Stimulated activated CD8-positive, alpha-beta memory T cell treated with anti-CD3 and anti-CD28 coated beads, Interleukin-15, amount 100 ng/mL, for 1 hour (primary cell): ENCODE measurements at places on chromosomes 1 and 21.

- DNase-seq = no peak
Measured at GRCh38 chr1:14590411-14591180, 7.9 kb upstream of the KAZN start.

GRCh38 chr21:36166705-36167104 is 10.1 kb downstream of the DOP1B start:
- no peak for DNase-seq

DNA sequence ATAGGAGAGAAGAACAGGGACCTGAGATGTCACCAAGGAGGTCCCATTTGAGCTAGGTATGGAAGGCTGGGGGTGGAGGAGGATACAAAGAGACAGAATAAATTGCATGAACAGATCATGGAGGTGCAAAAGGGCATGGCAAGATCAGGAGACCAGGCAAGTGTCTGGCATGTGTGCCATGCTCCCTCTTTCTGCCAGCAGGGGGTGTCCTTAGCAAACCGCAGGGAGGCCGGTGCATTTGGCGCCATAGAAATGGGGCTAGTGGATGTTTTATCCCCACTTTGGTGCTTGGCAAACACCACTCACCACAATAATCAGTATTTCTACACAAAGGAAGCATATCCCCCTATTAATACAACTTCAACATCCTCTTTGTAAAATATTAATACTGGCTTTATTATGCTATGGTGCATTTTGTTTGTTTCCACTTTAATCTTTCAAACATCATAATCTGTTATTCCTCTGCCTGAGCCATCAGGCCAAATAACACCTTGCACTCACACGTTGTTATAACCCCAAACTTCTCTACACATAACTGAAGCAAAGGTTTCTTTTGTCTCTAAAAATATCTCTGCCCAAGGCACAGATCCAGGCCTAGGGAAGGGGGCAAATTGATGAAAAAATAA is 25.9 kb downstream of the S100A6 start:
- DNase-seq = peak; percentile 38

DNA sequence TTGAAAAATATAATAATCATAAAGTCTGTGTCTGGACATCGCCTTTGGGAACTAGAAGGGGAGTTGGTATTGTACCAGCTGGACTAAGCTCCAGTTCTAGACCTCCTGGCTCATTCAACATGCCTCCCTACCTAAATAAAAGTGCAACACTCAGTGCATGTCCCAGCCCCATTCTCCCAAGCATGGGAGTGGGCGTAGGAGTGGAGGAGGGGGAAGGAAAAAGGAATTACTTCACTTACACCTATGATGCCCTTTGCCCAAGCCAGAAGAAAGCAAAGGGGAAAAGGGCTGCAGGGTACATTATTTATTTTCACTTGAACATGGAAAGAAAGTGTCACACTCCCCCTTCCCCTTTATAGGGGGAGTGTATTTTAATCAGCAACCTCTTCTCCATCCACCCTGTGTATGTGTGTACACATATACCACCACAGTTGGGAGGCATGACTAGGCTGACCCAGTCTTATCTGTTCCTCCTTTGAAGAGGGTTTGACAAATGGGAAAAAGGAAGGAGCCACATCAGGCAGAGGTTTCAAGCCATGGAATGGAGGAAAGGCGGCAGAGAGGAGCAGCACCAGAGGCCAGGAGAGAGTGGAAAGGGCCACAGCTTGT is 3.2 kb downstream of the NIT1 start:
- DNase-seq = no peak

- DNase-seq = no peak
Measured at GRCh38 chr1:47334765-47335435, 1.3 kb downstream of the CMPK1 start.

DNA sequence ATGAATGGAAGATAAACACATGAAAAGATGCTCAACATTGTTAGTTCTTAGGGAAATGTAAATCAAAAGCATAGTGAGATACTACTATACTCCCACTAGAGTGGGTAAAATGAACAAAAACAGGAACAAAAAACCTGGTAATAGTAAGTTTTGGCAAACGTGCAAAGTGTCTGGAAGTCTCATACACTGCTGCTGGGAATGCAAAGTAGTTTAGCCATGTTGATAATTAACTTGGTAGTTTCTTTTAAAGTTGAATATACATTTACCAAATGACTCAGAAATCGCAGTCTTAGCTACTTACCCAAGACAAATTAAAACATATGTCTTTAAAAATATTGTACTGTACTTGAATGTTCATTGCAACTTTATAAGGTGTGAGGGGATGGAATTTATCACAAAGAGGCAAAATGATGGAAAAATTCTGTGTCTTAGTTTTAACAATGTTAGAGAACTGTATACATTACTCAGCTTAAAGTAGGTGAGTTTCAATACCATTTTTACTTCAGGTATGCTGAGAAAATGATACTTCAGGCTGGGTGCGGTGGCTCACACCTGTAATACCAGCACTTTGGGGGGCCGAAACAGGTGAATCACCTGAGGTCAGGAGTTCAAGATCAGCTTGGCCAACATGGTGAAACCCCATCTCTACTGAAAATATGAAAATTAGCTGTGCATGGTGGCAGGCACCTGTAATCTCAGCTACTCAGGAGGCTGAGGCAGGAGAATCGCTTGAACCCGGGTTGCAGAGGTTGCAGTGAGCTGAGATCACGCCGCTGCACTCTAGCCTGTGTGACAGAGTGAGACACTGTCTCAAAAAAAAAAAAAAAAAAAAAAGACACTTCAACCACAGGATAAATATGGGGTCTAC is 102.3 kb downstream of the PDE4B start:
- no peak for DNase-seq

DNA sequence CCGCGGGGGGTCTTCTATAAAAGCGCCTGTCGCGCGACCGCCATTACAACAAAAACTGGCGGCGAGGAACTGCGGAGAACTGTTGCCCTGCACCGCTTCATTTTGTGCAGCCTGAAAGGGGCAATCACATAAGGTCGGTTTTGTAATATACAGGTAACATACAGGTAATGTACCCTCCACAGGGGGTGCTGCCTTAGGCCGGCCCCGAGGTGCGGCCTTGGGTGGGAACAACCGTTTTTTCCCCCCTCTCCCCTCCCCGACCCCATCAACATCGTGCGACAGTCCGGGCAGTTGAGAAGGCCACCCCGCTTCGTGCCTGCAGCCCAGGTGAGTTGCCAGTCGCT is at the start of gene BRDT:
TSS of gene BRDT (plus strand) at position 46 of the 344 bp plus-strand sequence. CDS start 13,354 bp downstream, outside the sequence.
- DNase-seq = no peak

DNA sequence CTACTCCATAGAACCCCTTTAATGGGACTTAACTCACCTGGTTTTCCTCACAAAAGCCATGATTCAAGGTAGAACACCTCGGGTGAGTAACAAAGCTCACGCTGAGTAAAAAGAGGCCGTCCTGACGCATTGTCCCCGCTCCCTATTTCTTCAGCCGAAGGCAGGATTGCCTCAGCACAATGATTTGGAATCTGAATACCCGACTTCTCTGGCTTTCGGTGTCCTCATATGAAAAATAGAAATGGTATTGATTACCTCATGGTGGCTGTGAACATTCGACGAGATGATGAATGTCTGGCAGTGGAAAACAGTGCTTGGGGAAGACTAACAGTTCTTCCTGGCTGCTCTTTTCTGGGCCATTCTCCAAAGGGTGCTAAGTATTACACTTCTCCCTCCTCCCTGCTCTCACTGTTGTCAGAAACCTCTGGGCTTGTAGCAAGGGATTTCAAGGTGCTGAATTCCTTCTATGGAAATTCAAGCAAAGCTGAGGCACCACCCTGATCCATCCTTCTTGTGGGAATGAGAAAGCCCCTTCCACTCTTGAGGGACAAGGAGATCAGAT is 148.3 kb downstream of the C1orf94 start:
- no peak for DNase-seq
